ENCODE measurements at places on chromosomes 4 and X.

GRCh38 chr4:11397819-11398610, 30.7 kb downstream of the HS3ST1 start:
- DNase-seq = no peak

DNA sequence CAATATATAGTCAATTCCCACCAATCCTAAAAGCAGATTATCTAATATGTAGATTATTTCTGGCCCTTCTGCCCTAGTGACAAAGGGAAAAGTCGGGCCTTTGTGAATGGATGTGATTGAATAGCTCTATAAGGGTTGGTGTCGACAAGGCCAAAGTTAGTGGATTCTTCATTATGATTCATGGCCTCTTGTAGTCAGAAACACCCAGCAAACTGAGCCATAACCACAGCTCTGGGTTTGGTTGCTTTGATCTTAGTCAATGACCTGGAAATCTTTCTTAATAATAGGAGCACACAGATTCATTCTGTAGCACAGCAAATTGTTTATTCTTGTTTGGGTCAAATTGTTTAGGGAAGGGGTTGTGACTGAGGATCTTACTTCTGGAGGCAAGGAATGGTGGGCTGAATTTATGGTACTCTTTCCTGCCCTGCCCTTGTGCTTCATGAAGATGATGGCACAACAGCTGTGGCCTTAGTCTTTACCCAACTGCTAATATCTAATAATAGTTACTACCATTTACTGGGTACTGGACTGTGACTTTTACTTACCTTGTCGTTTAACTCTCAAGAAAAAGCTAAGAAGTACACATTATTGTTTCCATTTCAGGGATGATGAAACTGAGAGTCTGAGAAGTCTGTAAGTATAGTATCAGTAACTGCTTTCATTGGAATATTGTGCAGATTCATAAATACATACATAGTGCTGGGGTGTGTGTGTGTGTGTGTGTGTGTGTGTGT, 74.0 kb downstream of the AFF2 start:
- DNase-seq = no peak

DNA sequence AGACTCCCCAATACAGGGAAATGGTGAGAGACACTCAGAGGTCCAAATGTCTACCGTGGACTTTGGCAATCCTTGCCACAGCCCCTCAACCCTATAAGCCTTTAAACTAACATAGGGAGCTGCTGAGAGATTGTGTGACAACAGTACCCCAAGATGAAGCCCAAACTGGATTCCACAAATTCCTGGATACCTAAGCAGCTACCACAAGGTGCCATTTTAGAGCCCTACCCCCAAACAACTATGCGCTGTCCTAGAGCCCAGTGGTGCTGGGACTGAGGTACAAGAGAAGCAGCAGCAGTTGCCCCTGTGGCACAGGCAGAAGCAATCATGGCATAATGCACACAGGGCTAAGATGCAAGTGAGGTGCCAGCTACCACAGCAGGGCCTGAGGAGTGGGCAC, 2.7 kb upstream of the TMPRSS11F start:
- DNase-seq = no peak

DNA sequence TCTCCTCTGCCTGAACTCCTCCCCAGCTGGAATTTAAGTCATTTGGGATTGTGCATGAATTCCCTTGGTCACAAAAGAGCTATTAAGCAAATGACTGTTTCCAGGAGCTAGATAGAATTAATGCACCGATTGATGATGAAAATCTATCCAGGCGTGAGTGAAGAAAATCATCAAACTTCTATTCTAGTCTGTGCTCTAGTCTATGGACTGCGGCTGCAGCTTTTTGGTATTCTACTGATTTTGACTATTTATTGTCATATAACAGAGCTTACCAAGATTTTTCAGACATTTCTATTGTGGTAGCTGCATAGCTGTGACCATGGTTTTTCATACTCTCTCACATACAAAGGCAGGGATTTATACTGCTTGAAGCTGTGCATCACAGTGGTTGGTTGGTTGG, 403.8 kb downstream of the FSTL5 start:
- no peak for DNase-seq

DNA sequence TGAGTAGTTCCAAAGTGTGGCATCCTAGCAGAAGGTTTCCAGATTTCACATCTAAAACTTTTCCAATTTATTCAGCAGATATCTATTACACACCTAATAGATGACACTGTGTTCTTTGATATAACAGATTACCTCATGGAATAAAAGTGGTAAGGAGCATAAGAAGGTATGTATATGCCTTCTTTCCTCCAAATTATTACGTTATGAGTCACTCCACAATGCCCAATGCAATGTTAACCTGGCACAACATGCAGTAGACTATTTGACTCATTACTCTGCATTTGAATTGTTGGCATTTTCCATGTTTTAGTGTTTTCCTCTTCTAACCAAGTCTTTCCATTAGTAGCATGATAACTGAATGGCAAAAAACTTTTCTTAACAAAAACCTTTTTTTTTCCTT, 383.6 kb downstream of the ADGRL3 start:
- no peak for DNase-seq

- DNase-seq = no peak
These were observed 1454.5 kb upstream of the TENM3 start for GRCh38 chr4:180788729-180789128.

DNA sequence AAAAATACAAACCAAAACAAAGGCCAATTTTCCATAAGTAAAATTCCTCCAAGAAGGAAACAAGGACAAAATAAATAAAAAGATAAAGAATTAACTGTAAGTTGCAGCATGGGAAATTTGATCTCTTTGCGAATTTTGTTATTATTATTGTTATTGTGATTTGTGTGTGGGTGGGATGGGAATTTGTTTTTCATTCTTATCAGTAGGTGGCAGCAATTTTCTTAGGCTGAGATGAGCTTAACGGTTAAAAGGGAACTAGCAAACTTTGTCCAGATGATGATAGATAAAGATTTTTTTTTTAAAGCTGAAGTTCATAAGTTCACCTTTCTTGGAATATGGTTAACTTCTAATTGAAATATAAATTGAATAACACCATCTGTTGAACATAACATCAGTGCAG, 83.2 kb upstream of the IL1RAPL2 start:
- DNase-seq = no peak

GRCh38 chr4:17794730-17795129, 13.3 kb upstream of the FAM184B start:
- no peak for DNase-seq

- no peak for DNase-seq
These were observed 1.1 kb upstream of the CHST7 start for GRCh38 chrX:46572340-46572936.

DNA sequence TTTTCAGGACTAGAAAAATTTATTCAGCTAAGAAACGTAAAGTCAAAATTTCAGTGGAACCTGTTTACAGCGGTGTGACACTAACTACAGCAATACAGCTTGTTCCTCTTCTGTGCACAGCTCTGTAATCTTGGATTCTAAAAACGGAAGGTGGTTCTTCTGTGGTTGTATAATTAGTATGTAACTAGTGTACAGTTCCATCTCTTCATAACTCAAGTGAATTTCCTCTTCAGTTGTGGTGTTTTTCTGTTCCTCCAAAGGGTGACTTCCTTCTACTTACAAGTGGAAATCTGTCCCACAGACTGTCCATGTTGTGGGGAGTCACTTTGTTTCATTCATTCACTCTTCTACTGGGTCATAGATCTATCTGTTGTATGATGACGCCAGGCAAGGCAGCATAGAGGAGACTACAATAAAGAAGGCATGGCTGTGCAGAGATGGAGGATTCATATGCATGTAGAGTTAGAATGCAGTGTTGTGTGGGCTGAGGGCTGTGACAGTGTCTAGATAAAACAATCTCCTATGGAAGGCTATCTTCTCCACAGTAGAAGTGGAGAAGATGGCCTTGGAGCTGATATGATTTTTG, 5.4 kb downstream of the DAPP1 start:
- no peak for DNase-seq

DNA sequence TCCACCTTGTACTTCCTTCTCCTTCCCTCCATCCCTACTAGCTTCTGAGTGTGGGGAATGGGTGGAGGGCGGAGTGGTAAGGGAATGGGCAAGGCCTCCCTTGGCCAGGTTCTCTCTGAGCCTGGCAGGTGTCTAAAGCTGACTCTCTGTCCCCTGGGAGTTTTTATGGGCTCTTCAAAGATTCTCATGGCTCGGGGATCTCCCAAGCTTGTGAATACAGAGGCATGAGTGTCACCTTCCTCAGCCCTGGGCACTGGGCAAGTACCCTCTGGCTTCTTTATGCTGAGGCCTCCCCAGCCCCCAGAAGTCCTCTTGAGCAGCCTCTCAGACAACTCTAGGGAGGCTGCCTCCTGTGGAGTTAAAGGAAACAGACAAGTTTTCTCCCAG, 32.5 kb upstream of the DDX3X start:
- no peak for DNase-seq

- no peak for DNase-seq
These were observed 26.1 kb downstream of the ZRSR2 start for GRCh38 chrX:15816438-15816809.

DNA sequence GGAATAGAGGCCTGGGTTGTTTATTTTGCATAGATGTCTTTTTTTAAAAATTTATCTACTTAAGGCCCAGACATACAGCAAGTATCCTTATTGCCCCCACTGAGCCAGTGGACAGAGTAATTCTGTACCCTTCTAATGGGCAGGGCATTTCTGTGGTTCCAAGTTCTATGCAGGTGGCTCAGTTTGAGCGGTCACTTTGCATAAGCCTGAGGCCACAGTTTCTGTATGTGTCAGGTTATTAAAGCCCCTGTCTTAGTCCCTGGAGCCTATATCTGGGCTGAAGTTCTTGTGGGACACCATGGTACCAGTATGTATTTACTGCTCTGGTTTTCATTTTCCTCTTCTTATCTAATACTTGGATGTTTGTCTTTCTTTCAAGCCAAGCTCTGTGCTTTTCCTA, 168.8 kb downstream of the MID1IP1 start:
- no peak for DNase-seq

- DNase-seq = no peak
These were observed 72.1 kb upstream of the MAMLD1 start for GRCh38 chrX:150291014-150291413.

- DNase-seq = no peak
These were observed 23.2 kb upstream of the RASL11B start for GRCh38 chr4:52838729-52839586.

DNA sequence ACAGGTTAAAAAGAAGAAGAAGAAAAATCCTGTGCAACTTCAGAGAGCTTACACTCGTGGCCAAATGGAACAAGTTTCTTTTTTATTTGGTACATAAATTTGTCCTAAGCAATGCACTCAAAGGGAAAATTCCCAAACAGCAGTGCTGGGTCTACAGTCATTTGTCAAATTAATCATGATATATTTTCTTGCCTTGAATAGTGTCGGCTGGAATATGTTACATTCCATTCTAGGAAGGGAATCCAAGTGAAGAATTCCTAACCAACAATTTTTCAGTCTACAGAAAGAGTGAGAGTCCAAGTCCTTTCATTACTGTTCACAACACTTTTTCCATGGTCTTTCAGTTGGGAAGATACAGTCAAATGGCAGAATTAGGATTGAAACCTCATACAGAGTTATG, 63.9 kb downstream of the HAND2 start:
- DNase-seq = no peak

DNA sequence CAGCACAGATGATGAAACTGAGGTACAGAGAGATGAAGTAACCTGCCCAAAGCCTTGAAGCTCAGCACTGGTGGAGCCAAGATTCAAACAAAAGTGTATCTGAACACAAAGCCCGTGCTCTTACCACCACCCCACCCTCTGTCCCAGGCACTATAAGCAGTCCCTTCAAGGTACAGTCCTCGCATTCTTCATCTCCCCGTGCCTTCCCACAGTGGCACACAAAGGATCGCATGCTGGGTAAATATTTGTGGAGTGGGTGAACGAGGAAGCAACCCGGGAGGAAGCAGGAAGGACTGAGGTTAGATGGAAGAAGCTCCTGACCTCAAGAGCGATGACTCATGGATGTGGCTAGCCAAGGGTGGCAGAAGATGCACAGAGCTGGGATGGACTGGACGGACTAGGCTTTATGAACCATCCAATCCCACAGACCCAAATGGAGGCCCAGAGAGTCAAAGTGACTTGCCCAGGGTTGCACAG, 18.4 kb downstream of the IQSEC2 start:
- no peak for DNase-seq

DNA sequence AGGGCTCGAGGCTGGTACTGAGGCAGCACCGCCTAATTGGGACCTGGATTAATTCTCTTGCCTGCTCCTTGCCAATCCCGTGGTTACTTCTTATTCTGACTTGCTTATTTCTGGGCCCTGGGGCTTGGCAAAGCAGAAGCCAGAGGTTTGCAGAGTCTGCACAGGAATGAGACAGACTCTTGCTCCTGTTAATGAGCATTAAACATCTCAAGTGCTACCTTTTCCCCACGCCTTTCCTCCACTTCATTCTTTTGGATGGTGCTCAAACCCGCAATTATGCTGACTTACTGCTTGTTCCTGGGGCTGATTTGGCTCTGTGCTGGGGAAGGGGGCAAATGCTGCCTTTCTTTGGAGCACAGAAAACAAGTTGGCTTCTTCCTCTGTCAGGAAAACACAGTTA, 16.5 kb upstream of the STOX2 start:
- no peak for DNase-seq

DNA sequence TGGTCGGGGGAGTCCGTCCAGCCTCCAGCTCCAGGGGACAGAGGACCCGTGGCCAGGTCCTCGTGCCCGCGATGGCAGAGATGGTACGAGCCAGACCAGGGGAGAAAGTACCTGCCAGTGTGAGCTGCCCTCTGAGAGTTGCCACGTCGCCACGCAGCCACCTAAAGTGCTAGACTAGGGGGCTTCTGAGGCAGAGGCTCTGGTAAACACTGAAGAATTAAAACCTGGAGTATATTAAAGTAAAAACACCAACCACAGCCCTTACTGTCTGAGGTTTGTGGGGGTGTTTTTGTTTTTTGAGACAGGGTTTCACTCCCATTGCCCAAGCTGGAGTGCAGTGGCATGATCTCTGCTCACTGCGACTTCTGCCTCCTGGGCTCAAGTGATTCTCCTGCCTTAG, 60.1 kb upstream of the SORCS2 start:
- no peak for DNase-seq

Measured in NCI-H1417 treated with DMSO at 0.1 percent for 48 hours (cell line).